ENCODE measurements at places on chromosomes 1 and 21.

- no peak for DNase-seq
These were observed 95.3 kb upstream of the KIAA0040 start for GRCh38 chr1:175287849-175288248.

GRCh38 chr1:209800984-209801834, 4.7 kb downstream of the IRF6 start:
- no peak for DNase-seq

GRCh38 chr1:236039740-236040685, 24.9 kb downstream of the NID1 start:
- DNase-seq, result no peak

DNA sequence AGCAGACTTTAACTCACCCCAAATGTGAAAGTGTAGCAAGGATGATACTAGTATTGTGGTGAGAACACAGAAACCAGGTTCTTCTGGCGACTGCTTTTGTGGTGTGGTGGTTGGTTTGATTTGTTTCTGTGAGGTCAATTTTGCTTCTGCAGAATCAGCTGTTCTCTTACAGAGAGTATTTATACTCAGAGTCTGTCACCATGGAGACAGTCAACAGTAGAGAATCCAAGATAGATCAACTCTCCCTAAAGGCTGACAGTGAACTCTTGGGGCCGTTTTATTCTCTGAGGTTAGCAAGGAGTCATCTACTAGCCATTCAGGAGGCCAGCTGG, at the start of gene CFAP107:
Gene CFAP107, plus strand, starts transcription at position 209 of the 332 bp plus-strand sequence. CDS start 231 bp downstream, outside the sequence.
- DNase-seq, result no peak

DNA sequence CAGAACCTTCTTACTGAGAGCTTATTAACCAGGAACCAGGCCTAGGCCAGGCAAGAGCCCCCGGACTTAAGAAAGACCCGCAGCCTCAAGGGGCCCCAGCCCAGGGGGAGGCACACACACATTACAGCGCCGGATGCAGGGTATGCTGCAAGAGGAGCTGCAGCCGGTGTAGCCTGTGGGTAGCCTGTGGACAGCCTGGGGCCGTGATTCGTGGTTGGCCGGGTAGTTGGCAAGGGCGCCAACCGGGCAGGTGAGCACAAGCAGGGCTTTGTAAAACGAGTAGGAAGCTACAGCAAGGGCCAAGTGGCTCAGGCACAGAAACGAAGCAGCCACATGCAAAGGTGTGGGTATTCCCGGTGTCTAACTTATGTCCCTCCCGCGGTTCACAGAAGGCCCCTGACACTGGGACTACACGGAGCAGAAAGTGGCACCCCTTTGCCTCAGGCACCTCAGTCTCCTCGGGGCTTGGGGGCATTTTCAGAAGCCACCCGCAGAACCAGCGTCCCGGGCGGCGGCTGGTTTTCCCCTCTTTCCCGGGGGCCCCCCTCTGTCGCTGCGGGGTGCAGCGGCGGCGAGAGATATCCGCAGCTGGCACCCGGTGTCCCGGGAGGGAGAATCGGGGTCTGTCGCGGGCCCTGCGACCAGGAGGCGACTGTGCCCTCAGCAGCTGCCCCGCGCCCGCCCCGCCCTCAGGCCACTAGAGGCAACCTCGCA, 40.8 kb downstream of the KIAA1614 start:
- no peak for DNase-seq

DNA sequence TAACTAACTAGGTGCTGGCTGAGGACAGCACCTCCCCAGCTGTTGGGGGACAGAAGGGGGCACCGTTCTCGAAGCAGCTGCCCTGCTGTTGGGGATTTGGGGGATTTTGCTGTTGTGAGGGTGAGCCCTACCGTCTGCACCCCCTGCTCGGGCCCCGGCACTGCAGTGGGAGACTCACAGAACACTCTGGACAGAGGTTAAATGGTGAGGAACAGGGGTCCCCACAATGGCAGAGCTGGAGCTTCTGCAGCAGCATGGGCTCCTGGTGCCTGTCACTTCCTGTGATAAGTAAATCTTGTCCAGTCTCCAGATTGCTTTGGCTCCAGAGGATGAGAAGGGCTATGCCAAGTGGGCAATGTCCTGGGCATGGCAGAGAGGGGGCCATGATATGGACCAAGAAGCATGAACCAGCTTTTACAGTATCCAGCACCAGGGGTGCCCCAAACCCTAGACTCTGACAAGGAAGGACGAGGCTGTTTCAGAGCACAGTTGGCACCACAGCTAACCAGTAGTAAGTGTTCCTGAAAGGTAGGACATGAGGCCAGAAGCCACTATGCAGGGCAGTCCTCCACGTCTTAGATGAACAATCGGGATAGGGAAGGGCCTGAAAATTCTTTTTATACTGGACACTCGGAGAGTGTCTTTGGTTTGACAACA, 365.1 kb upstream of the VAMP3 start:
- no peak for DNase-seq

- DNase-seq, result no peak
These were observed 3.3 kb upstream of the GUCA2A start for GRCh38 chr1:42167611-42168390.

- DNase-seq, result no peak
These were observed 15.2 kb upstream of the GPR153 start for GRCh38 chr1:6275826-6276782.

DNA sequence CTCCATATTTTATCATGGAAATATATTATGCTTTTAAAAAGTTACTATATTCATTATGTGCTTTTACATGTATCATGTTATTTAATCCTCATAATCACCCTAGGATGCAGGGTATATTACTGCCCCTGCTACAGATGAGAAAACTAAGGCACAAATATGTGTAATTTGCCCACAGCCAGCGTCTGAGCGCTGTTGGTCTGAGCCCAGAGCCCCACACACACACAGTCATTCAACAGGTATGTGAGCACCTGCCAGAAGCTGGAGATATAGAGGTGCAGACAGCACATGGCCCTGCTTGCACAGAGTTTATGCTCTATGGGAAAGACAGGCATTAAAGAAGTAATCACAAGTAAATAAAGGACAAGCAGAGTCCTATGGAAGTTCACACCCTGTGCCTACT, 49.8 kb upstream of the SEC16B start:
- no peak for DNase-seq

DNA sequence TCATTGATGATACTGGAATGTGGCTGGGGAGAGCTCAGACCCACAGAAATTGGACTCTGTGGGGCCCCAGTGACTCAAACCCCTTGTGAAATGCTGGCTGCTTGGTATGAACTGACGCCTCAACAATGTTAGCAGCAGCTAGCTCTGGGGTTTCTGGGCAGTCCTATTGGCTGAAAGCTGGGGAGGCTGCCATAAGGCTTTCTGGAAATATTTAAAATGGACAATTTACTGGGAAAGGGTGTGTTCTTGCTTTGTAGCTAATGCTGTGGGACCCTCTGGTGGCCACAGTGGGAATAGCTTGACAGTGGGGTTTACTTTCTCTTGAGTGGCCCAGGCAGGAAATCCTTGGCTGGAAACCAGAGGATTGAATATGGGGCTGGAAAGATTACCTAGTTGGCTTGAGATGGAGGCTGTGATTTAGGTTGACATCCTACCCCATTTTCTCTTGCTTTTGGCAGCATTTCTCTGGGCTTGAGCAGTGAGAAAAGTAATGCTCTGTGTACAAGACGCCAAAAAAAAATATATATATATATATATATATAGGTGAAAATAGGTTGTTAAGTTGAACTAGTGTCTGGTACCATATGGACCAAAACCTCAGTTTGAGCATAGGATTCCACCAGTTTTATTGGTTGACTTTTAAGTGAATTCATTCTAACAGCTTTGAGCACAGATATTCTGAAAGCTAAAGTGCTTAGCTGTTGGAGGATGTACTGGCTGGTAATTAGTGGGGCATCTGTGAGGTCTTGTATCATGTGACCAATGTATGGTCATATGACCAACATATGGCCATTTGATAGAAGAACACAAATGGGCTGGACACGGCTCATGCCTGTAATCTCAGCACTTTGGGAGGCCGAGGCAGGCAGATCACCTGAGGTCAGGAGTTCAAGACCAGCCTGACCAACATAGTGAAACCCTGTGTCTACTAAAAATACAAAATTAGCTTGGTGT, 8.2 kb upstream of the S100A10 start:
- peak; percentile 85 for DNase-seq

DNA sequence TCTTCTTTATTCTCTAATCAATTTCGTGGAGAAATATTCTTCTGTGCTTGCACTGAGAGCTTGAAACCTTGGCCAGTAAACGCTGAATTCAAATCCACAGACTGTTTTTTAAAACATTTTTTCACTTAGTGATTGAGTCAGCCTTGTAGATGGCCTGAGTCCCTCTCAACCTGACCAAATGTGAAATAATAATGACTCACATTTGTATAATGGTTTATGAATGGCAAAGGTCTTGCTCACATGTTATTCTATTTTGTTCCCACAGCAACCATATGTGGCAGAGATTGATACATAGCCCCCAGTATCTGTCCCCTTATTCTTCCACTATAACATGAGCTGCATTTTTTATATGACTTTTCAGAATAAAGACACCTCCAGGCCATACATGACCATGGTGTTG, 47.8 kb upstream of the CCDC190 start:
- no peak for DNase-seq

- peak; percentile 76 for DNase-seq
These were observed 486 bp downstream of the SLC27A3 start for GRCh38 chr1:153775458-153776327.

- DNase-seq, result no peak
These were observed 66.3 kb upstream of the PRDX6 start for GRCh38 chr1:173410794-173411236.

GRCh38 chr1:48947761-48948537, 171.3 kb upstream of the BEND5 start:
- DNase-seq, result no peak

DNA sequence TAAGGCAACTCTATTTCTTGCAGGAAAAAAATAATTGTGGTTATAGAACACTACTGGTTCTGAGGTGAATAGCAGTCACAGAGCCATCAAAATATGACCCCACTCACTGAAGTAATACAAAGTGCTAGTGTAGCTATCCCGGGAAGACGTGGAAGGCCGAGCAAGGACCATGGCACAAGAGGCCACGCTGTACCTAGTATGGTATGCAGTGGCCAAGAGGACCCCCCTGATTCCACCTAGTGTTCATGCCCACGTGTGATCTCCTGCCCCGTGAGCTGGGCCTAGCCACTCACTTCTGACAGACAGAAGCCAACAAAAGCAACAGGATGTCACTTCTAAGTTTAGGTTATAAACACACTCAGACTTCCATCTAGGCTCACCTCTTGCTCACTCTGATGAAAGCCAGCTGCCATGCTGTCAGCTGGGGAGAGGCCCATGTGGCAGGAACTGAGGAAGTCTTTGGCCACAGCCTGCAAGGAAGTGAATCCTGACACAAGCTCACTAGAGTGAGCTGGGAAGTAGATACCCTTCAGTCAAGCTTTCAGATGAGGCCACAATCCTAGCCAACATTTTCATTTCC, 21.7 kb upstream of the LSS start:
- no peak for DNase-seq

DNA sequence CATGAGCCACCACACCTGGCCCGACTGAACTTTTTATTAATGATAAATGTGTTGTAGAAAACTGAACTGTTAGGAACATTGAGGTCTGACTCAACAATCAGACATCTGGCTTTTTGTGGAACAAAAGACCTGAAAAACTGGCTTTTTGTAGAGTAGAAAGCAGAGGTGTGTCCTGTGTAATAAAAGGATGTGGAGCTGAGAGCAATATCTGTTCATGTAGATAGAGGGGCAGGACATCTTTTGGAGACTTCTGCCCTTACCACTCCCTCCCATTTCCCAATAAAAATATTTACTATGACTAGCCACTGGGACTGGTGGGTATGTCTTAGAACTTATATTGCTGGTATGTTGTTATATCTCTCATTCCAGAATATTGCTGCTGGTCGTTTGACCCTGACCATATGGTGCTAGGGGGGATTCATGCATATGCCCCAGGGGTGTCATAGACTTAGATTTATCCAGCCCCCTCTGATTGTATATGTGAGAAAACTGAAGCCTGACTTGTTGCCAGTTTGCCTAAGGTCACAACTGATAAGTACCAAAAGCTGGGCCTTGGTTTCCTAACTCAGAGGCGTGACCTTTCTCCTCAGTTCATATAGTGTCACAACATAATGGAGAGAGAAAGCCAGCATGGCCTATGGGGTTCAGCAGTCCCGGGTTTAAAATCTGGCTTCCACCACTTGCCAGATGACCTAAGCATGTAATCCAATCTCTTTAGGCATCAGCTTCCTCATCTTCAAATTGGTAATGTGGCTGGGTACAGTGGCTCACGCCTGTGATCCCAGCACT, 33.5 kb upstream of the PIGV start:
- no peak for DNase-seq

DNA sequence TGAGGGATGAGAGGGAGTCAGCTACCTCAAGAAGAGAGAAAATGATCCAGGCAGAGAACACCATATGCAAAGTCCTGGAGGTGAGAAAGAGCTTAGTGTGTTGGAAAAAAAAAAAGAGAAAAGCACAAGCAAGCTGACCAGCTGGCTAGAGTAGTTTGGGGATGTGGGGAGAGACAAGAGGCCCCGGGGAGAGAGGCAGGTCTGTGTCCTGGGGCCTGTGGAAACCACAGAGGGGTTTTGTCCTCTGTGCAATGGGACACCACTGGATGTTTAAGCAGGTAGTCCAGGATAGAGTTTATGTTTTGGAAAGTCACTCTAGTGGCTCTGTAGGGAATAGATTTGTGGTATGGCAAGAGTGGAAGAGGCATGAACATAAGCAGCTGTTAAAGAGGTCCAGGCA, 14.4 kb upstream of the CHI3L1 start:
- DNase-seq, result no peak

GRCh38 chr1:215589650-215590435, 22.7 kb downstream of the KCTD3 start:
- no peak for DNase-seq

GRCh38 chr1:162678439-162678838, 46.2 kb downstream of the DDR2 start:
- DNase-seq, result no peak

DNA sequence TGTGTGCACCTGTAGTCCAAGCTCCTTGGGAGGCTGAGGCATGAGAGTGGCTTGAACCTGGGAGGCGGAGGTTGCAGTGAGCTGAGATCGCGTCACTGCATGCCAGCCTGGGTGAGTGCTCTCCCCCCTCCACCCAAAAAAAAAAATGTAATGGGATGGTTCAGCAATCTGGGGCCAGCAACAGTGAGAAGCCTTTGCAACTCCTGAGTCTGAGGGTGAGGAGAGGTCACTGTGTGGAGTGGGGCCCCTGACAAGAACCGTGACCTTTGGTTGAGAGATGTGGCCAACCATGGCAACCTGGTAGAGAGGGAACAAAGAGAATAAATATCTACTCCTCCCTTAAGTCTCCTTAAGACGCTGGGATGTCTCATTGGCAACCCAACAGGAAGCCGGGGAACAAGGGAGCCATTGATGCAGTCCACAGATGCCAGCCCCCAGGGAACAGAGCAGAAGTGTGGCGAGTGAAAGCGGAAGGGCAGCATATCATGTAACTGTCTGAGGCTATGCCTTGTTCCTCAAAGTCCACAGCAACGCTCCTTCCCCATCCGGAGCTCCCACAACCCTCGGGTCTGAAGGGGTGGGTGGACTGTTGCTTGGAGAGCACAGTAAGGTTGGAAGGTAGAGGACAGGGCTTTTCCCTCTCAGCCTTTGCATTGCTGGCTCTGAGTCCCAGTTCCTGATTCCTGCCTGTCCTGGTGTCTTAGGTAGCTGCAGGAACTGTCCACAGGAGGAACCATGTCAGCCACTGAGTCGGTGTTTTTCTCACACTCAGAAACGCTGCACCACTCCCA, 8.3 kb downstream of the TRNP1 start:
- no peak for DNase-seq
